Vagina (tissue), 2 donors: ENCODE measurements at places on chromosomes 6 and 20.

- peak overlapping the region; percentile 98 for H3K27ac ChIP-seq
- DNase-seq = no peak
- H3K27me3 ChIP-seq = no peaks in the 10 kb centered on the region
- peaks cover 25% of the 10 kb centered on the region for H3K4me1 ChIP-seq
- no peaks in the 10 kb centered on the region for H3K36me3 ChIP-seq
- H3K4me3 ChIP-seq = no peak overlapping the region
Measured at GRCh38 chr6:159760602-159761057, 1.2 kb upstream of the ACAT2 start.

- no peaks in the 10 kb centered on the region for H3K36me3 ChIP-seq
- no peak overlapping the region for H3K4me3 ChIP-seq
- no peak for DNase-seq
- no peaks in the 10 kb centered on the region for H3K27me3 ChIP-seq
Measured at GRCh38 chr6:28683945-28684538, 158.4 kb downstream of the GPX5 start.

DNA sequence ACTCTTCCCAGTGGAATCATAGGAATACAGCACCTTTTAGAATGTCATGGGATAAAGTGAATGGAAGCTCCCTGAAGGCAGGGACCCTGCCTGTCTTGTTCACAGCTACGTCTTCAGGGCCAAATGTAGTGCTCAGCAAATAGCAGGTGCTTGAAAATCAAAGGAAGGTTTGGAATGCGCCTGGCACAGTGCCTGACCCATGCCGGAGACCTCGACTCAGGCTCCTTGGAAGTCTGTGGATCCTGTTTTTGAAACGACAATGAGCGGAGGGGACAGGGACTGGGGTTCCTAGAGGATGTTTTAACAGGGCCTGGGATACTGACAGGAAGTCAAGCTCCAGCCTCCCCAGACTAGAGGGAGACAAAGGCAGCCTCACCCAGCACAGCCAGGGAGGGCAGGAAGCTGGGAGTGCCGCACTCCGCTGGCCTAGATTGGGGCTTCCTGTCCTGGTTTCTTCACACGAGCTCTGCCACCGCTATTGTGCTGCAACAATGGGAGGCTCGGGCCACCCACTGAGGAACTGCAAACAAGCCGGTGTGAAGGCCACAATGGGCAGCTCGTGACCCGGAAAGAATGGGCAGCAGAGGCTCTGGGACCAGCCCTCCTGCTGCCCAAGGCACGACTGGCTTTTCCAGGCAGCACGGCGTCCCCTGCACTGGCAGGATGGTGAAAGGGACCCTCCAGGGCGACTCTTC lies 76.7 kb downstream of the PREX1 start:
- H3K27ac ChIP-seq = no peak overlapping the region
- no peak overlapping the region for H3K4me3 ChIP-seq
- H3K27me3 ChIP-seq = no peaks in the 10 kb centered on the region
- no peaks in the 10 kb centered on the region for H3K36me3 ChIP-seq
- peaks cover 11% of the 10 kb centered on the region for H3K4me1 ChIP-seq
- no peak for DNase-seq

DNA sequence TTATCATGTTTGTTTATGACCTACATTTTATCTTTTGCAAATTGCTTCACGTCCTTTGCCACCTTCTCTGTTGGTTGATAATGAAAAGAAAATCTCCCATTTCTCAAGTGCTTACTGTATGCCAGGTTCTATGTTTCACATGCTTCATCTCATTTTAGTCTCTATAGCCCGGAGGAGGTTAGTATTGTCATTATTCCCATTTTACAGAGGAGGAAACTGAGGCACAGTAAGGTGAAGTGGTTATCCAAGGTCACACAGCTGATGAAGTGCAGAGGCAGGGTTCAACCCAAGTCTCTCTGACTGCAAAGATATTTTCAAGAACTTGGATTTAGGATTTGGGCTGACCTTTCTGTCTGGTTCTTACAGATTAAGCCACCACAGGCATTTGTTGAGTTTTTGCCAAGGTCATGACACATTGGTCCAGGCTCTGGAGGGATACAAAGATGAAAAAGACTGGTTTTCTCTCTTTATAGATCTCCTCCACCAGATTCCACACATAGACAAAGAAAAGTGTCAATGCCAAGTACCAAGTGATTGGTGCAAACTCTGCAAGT lies 20.6 kb downstream of the CNBD2 start:
- no peaks in the 10 kb centered on the region for H3K36me3 ChIP-seq
- no peak overlapping the region for H3K27ac ChIP-seq
- no peaks in the 10 kb centered on the region for H3K4me1 ChIP-seq
- DNase-seq = no peak
- H3K27me3 ChIP-seq = no peaks in the 10 kb centered on the region

DNA sequence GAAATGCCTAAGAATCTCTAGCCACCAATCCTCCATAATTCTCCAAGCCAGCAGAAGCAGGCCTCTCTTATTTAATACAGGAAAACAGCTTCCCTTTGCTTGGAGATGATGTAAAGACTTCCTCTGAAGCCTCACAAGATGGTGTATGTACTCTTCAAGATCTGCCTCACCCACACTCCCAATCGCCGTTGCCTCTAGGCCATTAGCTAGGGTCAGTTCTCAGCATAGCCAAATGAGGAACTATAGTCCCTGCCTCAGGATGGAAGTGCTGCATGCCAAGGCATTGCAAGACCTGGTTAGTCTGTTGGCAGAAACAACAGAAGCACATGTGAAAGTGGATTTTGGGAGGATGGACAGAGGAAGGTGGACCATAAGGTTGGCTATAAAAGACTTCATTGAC lies 139.1 kb downstream of the SCML4 start:
- no peaks in the 10 kb centered on the region for H3K27me3 ChIP-seq
- no peak for DNase-seq
- no peak overlapping the region for H3K4me3 ChIP-seq
- H3K36me3 ChIP-seq = no peaks in the 10 kb centered on the region
- no peak overlapping the region for H3K27ac ChIP-seq

GRCh38 chr6:20853828-20854227 lies 319.6 kb downstream of the CDKAL1 start:
- H3K27ac ChIP-seq = no peak overlapping the region
- no peak for DNase-seq
- no peaks in the 10 kb centered on the region for H3K27me3 ChIP-seq
- no peaks in the 10 kb centered on the region for H3K36me3 ChIP-seq

GRCh38 chr6:88013015-88013414 lies 34.6 kb upstream of the SPACA1 start:
- H3K36me3 ChIP-seq = no peaks in the 10 kb centered on the region
- DNase-seq = no peak
- no peaks in the 10 kb centered on the region for H3K4me1 ChIP-seq
- H3K4me3 ChIP-seq = no peak overlapping the region
- no peaks in the 10 kb centered on the region for H3K27me3 ChIP-seq

DNA sequence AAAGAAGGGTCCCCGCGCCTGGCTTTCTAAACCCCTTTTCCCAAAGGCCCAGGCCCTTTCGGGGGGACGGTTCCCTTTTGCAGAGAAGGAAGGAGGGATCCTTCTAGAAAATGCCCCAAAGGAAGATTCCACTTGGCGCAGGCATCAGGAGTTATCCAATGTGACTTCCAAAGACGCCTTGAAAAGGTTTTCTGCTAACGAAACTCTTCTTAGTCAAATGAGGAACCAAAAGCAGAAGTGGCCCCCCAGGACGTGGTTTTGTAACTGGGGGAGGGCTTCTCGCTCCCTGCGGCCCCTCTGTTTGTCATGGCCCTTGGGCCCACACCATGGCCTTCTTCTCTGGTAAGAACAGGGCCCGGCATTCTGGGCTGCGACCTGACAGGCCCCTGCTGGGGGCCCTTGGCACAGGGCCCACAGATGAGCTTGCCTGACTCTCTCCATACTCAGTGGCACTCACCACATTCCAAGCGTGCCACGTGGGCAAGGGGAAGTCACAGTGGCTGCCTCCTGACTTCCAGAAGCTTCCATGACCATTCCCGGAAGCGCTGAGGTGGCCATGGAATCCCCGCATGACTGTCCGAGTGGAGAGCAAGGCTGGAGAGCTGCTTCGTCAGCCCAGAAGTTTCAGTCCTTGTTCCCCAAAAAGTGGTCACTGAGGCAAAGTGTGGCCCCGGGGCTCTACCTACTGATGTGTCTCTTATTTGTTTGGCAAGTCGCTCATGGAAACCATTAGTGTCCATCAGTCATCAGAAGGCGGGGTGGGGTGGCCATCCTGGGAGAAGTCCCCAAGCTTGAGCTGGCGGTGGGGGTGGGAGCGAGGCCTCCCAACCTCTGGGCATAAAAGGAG lies 834 bp upstream of the CTSZ start:
- peak overlapping the region; percentile 76 for H3K27ac ChIP-seq
- no peak for DNase-seq
- peak overlapping the region; percentile 78 for H3K4me3 ChIP-seq
- peaks cover 53% of the 10 kb centered on the region for H3K4me1 ChIP-seq

DNA sequence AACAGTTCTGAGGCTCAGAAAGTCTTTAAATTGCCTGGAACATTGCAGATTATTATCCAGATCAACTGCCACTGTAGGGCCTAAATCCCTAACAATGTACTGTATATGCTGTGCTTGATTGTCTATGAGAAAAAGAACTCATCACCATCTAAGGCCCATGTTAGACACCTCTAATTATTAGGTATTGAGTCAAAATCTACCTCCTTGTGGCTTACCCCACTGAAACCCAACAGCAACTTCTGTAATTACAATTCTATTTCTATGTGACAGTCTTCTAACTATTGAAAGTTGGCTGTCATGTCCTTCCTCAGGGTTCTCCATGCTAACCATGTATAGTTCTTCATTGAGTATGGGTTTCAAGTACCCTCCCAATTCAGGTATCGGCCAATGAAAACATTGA lies 13.9 kb downstream of the MCM9 start:
- H3K4me3 ChIP-seq = no peak overlapping the region
- H3K27ac ChIP-seq = no peak overlapping the region
- H3K27me3 ChIP-seq = no peaks in the 10 kb centered on the region
- H3K36me3 ChIP-seq = no peaks in the 10 kb centered on the region

DNA sequence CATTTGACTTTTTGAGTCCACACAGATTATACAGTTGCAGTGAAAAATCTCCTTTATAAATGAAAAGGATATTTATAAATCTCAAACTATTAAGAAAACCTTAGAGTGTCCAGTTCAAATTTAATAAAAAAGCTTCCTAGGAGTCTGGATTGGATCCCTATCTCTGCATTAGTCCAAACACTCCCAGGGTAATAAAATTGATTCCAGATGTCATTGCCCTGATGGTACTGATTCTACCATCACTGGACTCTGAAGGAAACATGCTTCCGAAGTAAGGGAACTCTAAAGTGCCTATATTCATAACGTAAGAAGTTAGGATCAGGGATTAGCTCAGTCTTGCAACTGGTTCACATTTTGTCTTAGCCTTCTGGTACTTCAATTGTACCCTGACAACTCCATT lies 1325.1 kb upstream of the MAP3K7 start:
- H3K27ac ChIP-seq = no peak overlapping the region
- H3K36me3 ChIP-seq = no peaks in the 10 kb centered on the region
- no peak overlapping the region for H3K4me3 ChIP-seq
- no peaks in the 10 kb centered on the region for H3K4me1 ChIP-seq

- DNase-seq = no peak
- H3K4me1 ChIP-seq = peaks cover 42% of the 10 kb centered on the region
- H3K4me3 ChIP-seq = no peak overlapping the region
- no peaks in the 10 kb centered on the region for H3K36me3 ChIP-seq
Measured at GRCh38 chr6:17469006-17469832, 75.8 kb downstream of the CAP2 start.

DNA sequence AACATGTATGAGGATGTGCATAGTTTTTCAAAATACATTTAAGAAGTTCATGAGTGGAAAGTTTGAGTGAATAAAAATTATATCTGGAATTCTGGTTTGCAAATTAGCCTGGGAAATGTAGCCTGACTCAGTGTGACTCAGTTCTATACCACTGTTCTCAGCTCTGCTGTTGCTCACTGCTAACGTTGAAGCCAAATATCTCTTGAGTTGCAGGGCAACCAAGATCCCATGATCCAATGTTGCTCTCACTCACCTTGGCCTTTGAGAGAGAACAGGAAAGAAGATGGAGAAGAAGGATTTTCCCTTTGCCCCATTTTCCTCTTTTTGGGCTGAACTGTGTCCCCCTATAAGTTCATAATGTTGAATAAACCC lies 28.9 kb downstream of the PSMB9 start:
- no peak overlapping the region for H3K27ac ChIP-seq
- H3K4me3 ChIP-seq = no peak overlapping the region
- no peaks in the 10 kb centered on the region for H3K27me3 ChIP-seq
- no peaks in the 10 kb centered on the region for H3K36me3 ChIP-seq
- no peak for DNase-seq

GRCh38 chr6:20402342-20403069 lies 827 bp downstream of the E2F3 start:
- peaks cover 12% of the 10 kb centered on the region for H3K4me1 ChIP-seq
- H3K4me3 ChIP-seq = peak overlapping the region; percentile 90
- H3K27me3 ChIP-seq = no peaks in the 10 kb centered on the region
- no peaks in the 10 kb centered on the region for H3K36me3 ChIP-seq
- no peak for DNase-seq

GRCh38 chr6:5967594-5967993 lies 39.1 kb downstream of the NRN1 start:
- H3K27ac ChIP-seq = no peak overlapping the region
- no peaks in the 10 kb centered on the region for H3K4me1 ChIP-seq
- no peaks in the 10 kb centered on the region for H3K27me3 ChIP-seq
- H3K36me3 ChIP-seq = no peaks in the 10 kb centered on the region
- no peak for DNase-seq

GRCh38 chr6:4057036-4057435 lies 21.9 kb downstream of the FAM217A start:
- no peaks in the 10 kb centered on the region for H3K27me3 ChIP-seq
- H3K4me1 ChIP-seq = no peaks in the 10 kb centered on the region
- no peak for DNase-seq
- peaks cover 3% of the 10 kb centered on the region for H3K36me3 ChIP-seq
- H3K27ac ChIP-seq = no peak overlapping the region

DNA sequence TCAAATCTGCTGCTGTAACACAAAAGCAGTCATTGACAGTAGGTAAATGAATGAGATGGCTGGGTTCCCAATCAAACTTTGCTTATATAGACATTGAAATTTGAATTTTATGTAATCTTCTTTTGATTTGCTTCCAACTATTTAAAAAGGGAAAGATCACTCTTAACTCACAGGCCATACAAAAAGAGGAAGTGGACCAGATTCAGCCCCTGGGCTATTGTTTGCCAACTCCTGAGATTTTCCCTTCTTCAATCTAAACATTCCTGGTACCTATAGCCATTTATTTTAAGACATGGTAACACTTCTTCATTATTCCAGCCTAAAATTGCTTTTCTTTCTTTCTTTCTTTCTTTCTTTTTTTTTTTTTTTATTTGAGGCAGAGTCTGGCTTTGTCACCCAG lies 260.6 kb downstream of the TFAP2A start:
- no peaks in the 10 kb centered on the region for H3K27me3 ChIP-seq
- no peaks in the 10 kb centered on the region for H3K4me1 ChIP-seq
- H3K4me3 ChIP-seq = no peak overlapping the region

DNA sequence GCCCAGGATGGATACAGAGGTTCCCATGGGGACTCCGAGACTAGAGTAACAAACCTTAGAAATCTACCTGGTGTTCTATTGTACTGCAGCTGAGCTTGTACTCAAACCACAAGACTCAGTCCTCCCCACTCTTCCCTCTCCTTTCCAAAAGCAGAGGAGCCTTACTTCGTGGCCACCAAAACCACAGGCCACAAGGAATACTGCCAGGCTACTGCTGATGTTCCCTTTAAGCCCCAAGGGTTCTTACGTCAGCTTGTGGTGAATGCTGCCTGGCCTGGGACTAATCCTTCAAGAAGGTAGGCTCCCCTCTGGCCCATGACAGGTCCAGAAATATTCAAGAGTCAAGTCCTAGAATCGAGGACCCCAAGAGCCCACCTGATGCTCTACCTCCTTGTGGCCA lies 10.5 kb upstream of the DEFB128 start:
- H3K27me3 ChIP-seq = no peaks in the 10 kb centered on the region
- H3K4me3 ChIP-seq = no peak overlapping the region
- H3K4me1 ChIP-seq = no peaks in the 10 kb centered on the region
- no peak overlapping the region for H3K27ac ChIP-seq
- no peaks in the 10 kb centered on the region for H3K36me3 ChIP-seq
